ENCODE measurements at places on chromosomes 2 and 18.

DNA sequence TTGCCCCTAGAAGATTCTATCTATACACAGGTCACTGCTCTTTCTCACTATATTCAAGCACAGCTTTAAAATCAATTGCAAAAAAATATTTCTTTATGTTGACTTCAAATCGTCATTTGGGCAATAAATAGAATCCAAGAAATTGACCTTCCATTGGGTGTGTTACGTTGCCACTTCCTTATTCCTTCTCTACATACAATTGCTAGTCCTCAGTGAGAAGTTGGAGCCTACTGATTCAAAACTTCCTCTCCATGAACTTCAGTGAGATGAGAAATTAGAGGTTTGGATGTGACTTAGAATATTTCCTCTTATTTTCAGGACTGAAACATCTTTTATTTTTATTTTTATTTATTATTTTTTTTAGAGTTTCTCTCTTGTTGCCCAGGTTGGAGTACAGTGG, 40.3 kb downstream of the PMAIP1 start:
- no peak for DNase-seq

DNA sequence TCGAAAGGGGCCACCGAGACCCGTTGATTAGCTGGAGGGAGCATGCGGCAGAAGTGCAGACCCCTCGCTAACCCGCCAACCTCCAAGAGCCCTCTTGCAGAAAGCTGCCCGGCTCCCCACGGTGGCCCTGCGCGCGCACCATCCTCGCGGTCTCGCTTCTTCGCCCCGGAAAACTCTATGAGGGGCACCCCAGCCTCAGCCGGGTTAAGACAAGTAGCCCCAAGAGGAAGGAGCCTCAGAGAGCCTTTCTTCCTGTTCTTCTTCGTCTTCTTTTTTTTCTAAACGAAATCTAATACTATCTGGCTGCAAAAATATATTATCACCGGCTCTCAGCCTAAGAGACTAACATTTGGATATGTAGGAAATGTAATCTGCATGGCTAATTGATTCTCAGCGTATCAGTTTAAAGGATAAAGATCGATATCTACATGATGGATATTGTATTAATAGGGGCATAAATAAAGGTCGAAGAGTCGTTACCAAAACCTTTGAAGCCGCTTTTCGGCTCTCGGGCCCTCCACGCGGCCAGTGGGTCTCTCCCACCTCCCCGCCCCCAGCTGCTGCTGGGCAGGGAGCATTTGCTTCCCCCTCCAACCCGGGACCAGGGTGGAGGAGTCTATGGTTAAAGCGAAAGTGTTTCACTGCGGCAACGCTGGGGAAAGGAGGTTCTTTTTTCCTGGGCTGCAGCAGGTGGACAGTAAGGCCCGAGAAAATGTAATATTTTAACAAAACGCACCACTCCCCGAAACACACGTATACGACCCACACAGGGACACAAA, 6.1 kb upstream of the PAX3 start:
- DNase-seq = no peak

DNA sequence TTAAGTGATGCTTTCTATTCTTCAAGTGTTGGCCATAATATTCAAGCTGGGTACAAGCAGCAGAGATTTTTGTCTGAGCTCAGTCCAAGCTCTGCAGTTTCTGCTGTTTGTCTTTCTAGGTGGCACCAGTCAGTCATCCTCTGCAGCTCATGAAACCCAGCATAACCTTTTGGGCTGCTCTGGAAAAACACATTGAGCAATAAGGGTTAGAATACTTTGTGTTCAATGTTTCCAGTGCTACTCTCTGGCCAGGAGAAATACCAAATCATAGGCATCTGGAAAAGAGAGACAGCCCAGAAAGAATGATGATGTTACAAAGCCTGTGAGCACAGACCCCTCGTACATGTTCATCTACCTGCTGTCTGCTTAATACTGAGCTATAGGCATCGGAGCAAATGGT, 19.5 kb upstream of the WIPF1 start:
- no peak for DNase-seq

GRCh38 chr18:58569490-58569911, 59.4 kb downstream of the ALPK2 start:
- no peak for DNase-seq

DNA sequence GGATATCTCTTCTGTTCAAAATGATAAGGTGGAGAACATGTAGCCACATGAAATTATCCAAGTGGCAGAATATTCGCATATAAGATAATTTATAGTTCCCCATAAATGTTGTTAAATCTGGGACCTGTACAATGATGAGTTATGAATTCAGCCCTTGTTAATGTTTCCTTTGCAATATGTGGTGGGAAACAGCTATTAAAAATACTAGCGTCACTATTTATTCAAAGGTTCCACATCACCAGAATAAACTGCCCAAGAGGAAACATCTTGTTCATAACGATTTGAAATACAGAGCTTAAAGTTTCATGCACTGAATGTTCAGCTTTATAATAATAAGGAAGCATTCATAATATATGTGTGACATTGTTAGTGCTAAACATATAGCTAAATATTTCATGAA, 223.9 kb upstream of the TCF4 start:
- DNase-seq = no peak

GRCh38 chr18:76491776-76492668, 3.0 kb downstream of the ZNF516 start:
- DNase-seq = no peak

DNA sequence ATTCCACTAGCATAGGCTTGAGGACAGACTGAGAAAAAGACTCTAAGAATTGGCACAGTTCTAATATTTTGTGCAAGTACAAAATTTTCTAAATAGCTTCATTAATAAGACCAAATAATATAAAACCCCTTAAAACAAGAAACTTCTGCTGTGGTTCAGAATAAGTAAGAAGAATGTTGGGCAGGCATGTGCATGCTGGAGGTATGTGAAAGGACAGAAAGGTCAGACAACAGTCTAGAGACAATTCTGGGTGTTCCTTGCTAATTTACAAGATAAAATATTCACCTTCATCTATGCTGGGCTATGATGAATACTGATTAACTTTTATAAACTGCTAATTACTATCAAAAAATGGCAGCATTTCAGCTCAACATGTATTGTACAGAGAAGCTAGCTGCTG, 14.9 kb downstream of the CEBPZOS start:
- DNase-seq = no peak

- DNase-seq = no peak
Observed at GRCh38 chr2:237354892-237355291, 59.1 kb downstream of the COL6A3 start.

DNA sequence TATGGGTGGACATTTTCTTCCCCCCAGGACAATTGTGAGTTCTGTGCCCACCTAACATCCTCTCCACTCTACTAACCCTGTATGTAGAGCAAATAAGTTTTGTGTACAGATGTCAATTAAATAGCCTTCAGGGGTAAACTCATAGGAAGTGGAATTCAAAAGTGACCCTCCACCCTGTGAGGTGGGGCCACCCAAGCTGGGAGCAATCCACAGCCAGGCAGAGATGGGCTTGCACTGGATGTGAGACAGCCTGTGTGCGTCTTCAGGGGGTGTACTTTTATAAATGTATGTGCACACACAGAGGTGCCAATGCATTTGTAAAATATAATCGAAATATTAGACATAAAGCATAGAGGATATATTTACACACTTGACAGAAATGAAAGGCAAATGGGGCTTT, 33.1 kb upstream of the ATP6V1B1 start:
- no peak for DNase-seq

- no peak for DNase-seq
Observed at GRCh38 chr18:56565046-56565445, 73.3 kb downstream of the TXNL1 start.

- DNase-seq = no peak
Observed at GRCh38 chr18:35028536-35028935, 12.7 kb upstream of the MAPRE2 start.

GRCh38 chr2:191386938-191387536, 141.8 kb downstream of the MYO1B start:
- DNase-seq = no peak

DNA sequence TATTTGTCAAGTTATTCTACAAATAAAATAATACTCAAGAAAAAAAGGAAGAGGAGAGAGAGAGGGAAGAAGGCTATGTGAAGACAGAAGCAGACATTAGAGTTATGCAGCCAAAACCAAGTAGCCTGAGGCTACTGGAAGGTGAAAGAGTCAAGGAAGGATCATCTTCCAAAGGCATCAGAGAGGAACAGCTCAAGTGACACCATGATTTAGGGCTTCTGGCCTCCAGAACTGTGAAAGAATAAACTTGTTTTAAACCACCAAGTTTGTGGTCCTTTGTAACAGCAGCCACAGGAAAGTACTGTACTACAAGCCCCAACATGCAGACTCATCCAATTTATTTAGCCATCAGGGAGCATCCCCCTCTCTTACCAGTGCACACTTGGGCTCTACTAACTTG, 788.5 kb upstream of the LRRTM1 start:
- no peak for DNase-seq

DNA sequence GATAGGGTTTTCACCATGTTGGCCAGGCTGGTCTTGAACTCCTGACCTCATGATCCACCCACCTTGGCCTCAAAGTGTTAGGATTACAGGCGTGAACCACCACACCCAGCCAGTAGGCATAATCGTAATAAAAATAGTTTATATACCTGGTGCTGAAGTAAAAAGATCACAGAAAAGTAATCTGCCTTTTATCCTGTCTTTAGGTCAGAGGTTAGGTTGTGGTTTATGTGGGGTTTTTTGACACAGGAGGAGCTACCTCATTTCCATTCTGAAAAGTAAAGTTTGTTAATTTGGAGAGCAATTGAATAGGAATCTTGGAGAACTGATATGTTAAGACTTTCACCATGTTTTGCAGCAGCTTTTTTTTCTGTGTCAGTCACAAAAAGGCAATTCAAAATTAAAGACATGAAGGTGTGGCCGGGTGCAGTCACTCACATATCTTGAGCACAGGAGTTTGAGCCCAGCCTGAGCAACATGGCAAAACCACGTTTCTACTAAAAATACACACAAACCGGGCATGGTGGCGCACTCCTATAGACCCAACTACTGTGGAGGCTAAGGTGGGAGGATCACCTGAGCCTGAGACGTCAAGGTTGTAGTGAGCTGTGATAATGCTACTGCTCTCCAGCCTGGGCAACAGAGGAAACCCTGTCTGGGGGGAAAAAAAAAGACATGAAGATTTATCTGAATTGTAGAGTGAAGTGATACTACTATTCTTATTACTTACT, 31.5 kb downstream of the CCNT2 start:
- DNase-seq = no peak

- DNase-seq = no peak
Observed at GRCh38 chr2:68044099-68044498, 18.7 kb downstream of the C1D start.

DNA sequence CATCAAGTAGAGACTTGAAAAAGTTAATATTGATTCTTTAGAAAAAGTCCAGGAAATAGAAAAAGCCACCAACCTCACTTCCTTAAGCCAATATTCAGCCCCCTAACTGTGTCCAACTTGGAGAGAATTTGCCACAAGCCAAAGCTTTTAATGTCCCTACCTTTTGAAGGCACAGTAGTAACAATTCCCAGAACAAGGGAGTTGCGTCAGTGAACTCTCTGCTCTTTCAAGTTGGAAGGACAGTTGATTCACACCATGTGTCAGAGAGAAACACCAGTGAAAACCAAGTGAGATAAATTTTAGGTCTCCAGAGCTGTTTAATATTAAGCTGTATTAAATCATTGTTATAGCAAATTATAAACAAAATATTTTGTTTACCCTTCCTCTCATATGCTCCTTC, 66.1 kb downstream of the EXOC6B start:
- DNase-seq = no peak

- no peak for DNase-seq
Observed at GRCh38 chr2:158182676-158183295, 81.1 kb downstream of the UPP2 start.

GRCh38 chr2:158131483-158131912, 29.8 kb downstream of the UPP2 start:
- DNase-seq = no peak

GRCh38 chr18:34870555-34871310, 160.6 kb downstream of the DTNA start:
- no peak for DNase-seq

GRCh38 chr2:134771313-134771801, 52.6 kb upstream of the TMEM163 start:
- no peak for DNase-seq

- DNase-seq = no peak
Observed at GRCh38 chr2:205582366-205582765, 99.9 kb upstream of the NRP2 start.

- DNase-seq = no peak
Observed at GRCh38 chr2:65658881-65659280, 226.5 kb upstream of the SPRED2 start.

DNA sequence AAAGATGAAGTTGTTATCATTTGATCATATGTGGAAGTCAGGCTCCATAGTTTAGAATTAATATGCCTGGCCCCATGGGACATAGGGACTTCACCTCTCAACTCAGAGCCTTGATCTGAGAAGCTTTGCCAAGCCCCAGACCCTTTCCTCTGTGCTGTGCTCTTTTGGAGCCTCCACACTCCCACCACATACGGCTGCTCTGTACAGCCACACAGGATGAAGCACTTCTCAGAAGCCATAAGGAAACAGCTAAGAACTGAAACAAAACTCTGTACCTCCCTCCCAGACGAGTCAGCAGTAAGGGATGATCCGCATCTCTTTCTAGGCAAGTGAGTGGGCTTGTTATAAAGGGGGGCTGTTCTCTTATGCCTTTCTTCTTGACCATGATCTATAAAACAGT, 66.5 kb downstream of the CAB39 start:
- no peak for DNase-seq

GRCh38 chr18:13541621-13542519, 184.5 kb downstream of the FAM210A start:
- DNase-seq = no peak

DNA sequence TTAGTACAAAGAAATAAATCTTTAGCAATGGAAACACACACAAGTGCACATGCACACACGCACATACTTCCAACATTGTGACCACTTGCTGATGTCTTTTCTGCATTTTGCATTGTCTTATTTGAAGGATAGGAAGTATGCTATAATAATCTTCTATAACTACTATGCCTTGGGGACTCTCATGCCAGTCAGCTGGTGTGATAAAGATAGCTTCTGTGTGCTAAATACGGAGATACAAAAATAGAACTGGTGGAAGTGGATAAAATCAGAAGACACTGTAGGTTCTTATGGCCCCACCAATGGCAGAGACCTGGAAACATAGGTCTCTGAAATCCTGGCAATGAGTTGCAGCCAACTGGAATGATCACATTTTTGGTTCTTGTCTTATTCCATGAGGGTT, 31.5 kb upstream of the RASGRP3 start:
- no peak for DNase-seq

Data from stimulated activated CD8-positive, alpha-beta memory T cell treated with anti-CD3 and anti-CD28 coated beads, Interleukin-15, amount 100 ng/mL, for 4 hours (primary cell).